Smooth muscle cell of the brain vasculature (primary cell): ENCODE measurements at places on chromosomes 6 and 20.

DNA sequence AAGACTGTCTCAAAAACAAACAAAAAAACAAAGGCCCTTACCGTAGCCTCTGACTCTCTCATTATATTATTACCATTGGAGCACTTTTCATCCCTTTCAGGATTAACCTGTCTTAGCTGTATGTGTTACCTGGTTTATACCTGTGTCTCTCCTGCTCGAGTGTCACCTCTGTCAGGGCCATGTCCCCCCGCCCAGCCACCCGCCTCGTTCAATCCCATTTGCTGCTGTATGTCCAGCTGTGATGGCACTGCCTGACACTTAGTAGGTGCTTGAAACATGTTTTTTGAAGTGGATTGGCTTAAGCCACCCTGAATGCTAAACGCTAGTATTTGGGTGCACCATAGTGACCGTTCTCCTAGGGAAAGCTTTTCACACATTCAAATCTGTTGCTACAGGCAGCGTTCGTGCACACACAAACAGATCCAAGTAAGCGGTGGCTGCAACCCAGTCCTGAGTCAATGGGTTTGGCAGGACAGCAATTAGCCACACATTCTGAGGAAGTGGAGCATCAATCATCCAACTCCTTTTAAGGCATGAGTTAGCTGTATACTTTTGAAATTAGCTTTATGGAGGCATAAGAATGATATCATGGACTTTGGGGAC is 98.9 kb upstream of the ZNF217 start:
- DNase-seq: no peak

- DNase-seq: no peak
Observed at GRCh38 chr20:47235853-47236638, 120.5 kb downstream of the ZMYND8 start.

DNA sequence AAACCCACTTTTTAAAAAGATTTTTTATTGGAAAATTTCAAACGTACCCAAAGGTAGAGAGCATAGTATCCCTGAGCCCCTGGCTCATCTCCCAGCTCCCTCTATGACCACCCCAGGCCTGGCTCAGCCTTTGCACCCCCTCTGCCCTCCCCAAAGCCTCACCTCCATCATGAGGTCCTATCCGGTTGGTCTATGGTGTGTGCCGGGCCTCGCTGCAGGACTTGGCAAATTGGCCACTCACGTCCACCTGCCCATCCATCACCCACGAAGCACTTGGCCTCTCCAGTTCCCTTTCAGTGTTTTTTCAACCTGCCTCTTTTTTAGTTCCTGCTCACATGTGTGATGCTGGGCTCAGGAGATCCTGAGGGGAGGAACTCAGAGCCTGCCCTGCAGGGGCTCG is 147.4 kb downstream of the CDH4 start:
- DNase-seq: no peak

GRCh38 chr6:100276311-100277057 is 188.2 kb downstream of the SIM1 start:
- no peak for DNase-seq

DNA sequence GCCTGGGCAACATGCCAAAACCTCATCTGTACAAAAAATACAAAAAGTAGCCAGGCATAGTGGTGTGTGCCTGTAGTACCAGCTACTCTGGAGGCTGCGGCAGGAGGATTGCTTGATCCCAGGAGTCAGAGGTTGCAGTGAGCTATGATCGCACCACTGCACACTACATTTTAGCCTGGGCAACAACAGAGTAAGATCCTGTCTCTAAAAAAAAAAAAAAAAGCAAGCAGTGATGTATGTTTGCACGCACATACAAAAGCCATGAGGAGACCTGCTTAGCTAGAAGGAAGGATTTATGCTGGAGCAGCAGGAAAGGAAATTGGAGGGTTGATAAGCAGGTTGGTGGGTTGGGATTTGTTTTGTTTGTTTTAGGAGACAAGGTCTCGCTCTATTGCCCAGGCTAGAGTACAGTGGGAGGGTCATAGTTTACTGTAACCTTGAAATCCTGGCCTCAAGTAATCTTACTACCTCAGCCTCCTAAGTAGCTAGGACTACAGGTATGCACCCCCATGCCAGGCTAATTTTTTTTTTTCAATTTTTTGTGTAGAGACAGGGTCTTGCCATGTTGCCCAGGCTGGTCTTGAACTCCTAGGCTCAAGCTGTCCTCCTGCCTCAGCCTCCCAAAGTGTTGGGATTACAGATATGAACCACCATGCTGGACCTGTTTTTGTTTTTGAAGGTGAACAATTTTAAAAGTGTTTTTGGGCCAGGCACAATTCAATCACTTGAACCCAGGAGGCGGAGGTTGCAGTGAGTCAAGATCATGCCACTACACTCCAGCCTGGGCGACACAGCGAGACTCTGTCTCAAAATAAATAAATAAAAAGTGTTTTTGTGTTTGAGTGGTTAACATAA is 4.0 kb downstream of the ZSWIM3 start:
- no peak for DNase-seq

- no peak for DNase-seq
Observed at GRCh38 chr6:137820425-137820824, 46.6 kb upstream of the TNFAIP3 start.

- DNase-seq: no peak
Observed at GRCh38 chr6:167898673-167899311, 72.1 kb downstream of the AFDN start.

DNA sequence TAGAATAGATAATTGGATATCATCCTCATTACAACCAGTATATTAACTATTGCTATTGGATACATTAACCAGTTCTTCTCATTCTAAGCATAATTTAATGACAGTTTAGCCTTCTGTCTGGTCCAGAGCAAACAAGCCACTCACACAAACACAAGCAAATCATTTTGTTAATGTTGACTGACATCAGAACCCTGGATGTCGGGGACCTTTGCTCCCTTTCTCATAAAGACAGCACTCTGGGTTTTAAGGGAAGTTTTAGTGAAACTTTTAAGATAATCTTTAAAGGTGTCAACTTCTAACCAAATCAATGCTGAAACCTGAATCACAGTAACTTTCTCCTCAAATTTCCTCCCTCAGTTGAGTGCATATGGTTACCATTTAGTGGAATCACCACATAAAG is 113.9 kb downstream of the PTPRK start:
- no peak for DNase-seq

- DNase-seq: no peak
Observed at GRCh38 chr20:34536798-34537394, 20.7 kb downstream of the DYNLRB1 start.

GRCh38 chr6:119739769-119740168 is 390.2 kb upstream of the MAN1A1 start:
- no peak for DNase-seq

GRCh38 chr20:20289331-20289730 is 78.6 kb upstream of the INSM1 start:
- DNase-seq: no peak

- DNase-seq: peak; percentile 51
Observed at GRCh38 chr6:53986165-53986720, 125.0 kb upstream of the MLIP start.

DNA sequence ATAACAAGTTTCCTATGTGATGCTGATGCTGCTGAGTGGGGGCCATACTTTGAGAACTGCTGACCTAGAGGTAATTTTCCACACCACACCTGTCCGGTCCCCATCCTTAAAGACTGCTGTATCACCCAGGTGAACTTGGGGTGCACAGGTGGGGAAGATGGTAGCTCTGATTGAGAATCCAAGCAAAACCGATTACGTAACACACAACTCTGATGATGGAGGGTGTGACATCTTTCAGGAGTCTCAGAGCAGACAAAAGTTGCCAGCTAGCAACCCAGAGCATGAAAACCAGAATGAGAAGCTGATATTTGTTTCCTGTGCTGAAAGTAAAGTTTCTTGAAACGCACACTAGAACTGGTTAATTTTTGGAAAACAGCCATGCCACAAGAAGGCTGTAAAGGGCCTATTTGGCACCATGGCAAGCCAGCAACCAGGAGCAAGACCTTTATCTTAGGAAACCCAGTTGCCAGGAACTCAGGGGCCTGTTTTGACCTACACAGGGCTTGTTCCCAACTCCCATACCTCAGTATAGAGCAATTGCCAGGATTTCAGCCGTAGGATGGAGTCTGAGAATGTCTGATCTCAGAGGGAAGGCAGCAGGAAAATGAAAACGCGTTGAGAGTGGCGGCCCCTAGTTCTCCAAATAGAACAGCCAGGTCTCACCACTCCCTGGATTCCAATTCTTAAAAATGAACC is 21.6 kb upstream of the TBC1D7 start:
- no peak for DNase-seq

DNA sequence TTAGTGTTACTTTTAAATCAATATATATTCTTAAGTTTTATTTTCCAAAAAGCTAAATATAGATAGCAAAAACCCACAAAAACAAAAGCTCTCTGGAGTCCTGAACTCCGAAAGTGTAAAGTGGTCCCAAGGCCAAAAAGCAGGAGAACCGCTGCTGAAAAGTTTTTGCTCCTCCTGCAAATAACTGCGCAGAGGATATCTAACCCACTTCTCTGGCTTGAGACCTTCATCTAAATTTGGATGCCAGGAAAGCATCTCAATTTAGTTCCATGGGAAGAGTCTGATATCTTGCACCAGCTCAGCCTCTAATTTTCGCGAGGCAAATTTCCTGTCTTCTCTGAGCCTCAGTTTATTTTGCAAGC is 523 bp downstream of the MRPS10 start:
- DNase-seq: no peak

GRCh38 chr20:63032026-63032800 is 25.4 kb upstream of the BHLHE23 start:
- no peak for DNase-seq
